NCI-H2107 (cell line): ENCODE measurements at places on chromosomes 11 and 22.

DNA sequence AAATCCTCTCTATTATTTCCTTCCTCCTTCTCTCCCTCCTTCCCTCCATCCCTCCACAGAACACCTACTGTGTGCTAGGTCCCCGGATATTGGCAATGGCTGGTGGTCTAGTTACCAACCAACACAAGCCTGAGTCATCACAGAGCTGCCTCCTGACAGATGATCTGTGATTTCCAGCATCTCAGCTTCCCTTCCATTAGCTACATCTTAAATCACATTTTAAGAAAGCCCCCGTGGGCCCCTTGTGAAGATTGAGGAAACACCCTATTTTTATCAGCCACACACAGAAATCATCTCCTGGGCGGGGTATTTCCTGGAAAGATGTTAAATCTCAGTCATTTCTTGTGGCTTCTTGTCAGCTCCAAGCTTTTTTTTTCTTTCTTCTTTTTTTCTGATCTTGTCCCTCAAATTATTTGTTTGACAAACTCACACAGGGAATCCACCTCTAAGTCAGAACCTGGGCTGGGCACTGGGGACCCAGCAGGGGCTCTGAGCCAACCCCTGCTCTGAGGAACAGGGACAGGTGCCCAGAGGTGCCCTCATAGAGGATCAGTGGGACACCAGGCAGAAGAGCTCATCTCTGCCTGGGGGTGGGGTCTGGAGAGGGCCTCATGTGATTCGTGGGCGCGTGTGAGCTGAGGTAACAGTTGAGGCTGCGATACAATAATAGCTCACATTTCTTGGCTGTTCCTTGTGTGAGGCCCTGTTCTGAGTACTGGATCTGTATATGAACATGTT lies 42.4 kb downstream of the CACNA1I start:
- no peak for DNase-seq

GRCh38 chr11:82356316-82356715 lies 377.3 kb downstream of the FAM181B start:
- DNase-seq: no peak

DNA sequence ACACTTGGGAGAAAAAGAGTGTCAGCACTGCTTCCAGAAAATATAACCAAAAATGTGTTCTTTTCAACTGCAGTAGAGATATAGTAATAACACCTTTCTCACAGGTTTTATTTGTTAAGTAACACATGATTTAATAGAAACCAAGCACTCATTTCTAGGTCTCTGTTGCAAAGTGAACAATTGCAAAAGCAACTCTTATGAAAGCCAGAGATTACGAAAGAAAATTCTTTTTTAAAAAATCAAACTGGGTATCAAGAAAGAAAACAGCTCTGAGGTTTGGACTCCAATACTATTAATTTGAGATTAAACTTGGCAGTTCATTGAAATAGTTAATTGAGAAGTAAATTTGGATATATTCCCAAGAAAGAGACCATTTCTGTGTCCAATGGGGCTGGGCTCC lies 9.8 kb upstream of the XKR3 start:
- DNase-seq: no peak

GRCh38 chr11:43579171-43579918 lies 101.2 kb upstream of the HSD17B12 start:
- no peak for DNase-seq

GRCh38 chr22:32994041-32994830 lies 63.9 kb downstream of the SYN3 start:
- no peak for DNase-seq

GRCh38 chr11:129720156-129720555 lies 95.5 kb upstream of the TMEM45B start:
- peak; percentile 33 for DNase-seq

GRCh38 chr22:21587803-21588611 lies 20.5 kb downstream of the UBE2L3 start:
- no peak for DNase-seq

DNA sequence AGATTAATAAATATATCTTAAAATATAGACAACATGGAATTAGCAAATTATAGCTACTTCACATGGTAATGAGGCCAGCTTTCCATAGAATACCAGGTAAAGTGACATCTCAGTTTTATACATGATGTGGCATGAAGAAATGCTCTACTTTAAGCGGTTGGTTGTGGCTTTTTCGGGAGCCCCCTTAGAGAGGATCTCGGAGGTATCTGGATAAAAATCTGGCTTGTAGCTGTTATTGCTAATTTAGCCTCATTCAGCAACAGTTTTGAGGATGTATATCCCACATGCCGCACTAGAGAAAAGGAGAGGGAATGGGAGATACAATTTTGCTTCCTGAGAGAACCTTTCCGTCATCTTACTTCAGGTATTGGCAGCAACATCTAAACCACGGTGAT lies 24.0 kb upstream of the TOP3B start:
- DNase-seq: no peak
